ENCODE measurements at places on chromosomes 11 and 22.

DNA sequence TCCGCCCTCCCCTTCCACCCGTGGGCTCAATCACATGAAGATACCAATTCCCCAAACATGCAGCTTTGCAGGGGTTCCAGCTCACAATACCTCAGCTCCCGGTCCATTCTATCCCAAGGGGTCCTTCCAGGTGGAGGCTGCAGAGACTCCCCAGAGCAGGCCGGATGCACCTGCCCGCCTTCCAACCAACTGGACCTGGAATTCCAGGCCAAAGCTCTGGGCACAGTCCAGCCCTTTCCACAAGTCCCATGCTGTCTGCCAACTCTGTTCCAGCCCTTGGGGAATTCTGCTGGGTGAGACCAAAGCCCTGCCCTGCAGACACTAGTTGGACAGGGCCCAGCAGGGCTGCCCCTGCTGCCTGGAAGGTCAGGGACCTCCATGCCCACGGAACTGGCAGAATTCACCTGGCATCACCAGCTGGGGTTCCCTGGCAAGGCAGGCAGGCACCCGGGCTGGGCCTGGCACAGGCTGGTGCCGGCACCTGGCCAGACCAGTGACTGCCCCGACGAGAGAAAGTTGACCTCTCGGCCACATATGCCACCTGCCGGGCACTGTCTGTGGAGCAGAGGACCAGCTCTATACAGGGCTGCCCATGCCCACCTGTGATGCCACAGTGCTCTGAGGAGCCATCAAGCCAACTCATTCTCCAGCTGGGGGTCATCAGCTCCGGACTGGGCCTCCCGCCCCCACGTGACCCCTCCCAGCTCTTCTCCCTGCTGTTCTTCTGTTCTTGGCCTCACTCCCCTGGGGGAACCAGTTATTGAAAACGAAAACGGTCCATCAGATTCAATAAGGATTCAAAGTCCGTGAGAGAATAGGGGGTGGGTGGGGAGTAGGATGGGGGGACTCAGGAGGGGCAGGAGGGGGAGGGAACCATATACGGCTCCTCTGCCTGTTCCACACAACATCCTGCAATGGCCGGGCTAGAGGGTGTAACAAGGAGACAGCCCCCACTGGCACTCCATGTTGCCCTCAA, 4.7 kb downstream of the SYT7 start:
- DNase-seq, result no peak

DNA sequence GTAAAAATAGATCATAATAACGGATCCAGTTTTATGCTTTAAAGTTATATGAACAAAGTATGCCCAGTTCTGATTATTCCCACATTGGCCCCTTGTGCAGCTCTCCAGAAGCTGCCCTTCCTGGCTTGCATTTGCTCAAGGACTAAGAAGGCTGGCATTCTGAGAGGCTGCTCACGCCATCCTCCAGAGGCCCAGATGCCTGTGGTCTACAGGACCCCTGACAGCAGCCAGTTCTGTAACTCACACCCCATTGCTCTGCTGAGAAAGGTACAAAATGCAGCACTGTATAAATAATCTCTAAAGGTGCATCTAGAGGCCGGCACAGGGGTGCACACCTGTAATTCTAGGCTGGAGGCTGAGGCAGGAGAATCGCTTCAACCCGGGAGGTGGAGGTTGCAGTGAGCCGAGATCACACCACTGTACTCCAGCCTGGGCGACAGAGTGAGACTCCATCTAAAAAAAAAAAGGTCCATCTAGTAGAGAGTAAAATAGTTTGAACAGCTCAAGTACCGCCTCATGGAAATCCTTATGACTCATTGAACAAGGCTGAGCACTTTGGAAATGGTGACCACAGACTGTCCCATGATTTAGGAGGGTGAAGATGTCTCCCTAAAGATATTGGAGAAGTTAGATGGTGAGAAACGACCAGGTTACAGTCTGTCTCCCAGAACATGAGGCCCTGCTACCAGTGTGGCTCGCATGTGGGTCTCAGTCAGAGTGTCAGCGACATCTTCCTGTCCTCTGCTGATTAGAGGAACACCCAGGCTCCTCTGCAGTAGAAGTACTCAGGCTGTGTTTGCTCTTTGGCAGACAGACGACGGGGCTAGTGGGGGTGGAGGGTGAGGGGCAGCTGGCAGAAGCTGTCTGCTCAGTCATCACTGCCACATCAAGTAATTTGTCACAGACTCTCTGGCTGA, 56.3 kb downstream of the KREMEN1 start:
- no peak for DNase-seq

DNA sequence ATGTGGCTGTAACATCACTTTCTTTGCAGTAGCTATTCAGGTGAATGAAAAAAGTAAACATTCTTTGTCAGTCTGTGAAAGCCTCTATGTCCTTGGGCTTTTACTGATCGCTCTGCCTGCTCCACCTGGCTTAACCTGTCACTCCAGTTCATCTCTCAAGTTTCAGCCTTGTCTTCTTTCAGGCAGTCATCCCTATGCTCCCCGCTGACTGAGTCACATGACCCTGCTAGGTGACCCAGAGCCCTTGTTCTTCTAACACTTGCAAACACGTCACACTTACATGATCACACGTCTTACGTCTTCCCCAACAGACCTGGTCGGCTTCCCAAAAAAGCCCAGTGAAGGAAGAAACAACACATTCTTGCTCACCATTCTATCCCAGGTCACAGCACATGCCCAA, 499.3 kb upstream of the TENM4 start:
- no peak for DNase-seq

DNA sequence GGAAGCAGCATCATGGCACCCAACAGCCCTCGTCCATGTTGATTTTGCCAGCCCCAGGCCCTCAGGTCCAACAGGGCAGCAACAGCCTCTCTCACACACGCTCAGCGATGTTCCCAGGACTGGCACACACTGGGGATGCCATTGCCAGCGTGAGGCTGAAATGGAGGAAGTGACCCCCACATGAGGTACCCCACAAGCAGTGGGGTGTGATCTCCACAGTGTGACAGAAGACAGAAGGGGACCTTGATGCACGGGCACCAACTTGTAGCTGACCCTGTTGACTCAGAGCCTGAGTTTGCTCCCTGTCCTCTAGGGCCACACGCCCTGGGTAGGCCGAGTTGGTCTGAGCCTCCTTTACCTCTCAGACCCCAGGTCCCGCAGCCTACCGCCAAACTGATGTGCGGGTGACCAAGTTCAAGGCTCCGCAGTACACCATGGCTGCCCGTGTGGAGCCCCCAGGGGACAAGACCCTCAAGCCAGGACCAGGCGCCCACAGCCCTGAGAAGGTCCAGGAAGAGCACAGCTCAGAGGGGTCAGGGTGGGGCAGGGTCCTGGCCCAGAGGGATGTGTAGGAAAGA, 6.2 kb downstream of the SCGB1C1 start:
- no peak for DNase-seq

DNA sequence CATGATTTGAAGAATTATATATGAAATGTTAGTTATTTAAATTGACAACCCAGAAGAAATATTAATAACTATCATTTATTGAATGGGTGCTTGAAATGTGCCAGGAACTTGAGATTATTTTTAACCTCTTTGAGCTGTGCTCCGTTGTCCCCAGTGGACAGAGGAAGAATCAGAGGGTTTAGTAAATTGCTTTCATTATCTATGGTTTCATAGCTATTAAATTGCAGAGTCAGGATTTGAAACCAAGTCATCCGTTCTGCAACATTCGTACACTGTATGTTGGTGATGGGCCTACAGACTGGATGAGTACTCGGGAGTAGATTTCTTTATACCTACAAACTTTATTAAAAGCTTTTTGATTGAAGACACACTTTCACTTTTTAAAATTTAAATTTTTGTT, 4.9 kb downstream of the HSD17B12 start:
- no peak for DNase-seq

DNA sequence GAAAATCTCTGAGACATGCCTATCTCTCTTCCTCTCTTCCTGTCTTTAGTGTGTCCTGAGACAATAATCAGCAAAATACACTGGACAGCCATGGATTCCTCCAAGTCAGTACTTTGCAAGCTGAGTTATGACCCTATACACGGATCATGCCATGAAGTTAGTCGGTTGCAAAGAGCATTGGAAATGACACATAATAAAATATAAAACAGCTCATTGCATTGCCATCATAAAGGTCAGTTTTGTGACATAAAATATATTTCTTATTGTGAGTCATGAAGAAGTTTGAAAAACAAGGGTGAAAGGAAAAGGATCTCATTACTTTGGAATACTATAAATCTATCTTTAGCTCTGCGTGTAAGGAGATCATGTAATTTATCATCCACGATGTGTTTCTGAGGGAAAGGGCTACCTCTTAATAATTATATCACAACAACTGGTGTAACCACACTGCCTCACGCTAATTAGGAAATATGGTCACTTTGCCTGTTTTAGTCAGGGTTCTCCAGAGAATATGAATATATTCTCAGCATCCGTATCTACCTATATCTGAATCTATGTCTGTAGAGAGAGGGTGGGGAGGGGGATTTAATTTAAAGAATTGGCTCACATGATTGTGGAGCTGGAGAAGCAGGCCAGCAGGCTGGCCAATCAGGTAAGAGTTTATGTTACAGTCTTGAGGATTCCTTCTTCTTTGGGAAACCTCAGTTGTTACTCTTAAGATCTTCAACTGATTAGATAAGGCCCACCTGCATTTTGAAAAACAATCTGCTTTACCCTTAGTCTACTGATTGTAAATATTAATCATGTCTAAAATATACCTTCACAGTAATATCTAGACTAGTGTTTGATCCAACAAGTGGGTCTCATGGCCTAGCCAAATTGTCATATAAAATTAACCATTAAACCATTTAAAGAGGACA, 198.8 kb downstream of the FAT3 start:
- DNase-seq, result no peak

GRCh38 chr22:31948002-31948401, 3.7 kb downstream of the YWHAH start:
- no peak for DNase-seq

Measured in activated T-helper 1 cell treated with anti-CD3 and anti-CD28 coated beads, Interleukin-2, amount 50 U/mL, for 16 hours (primary cell).